ENCODE measurements at places on chromosomes 7 and 10.
A peak's percentile ranks its signal among the peaks of the same experiment; 100 is the strongest.

DNA sequence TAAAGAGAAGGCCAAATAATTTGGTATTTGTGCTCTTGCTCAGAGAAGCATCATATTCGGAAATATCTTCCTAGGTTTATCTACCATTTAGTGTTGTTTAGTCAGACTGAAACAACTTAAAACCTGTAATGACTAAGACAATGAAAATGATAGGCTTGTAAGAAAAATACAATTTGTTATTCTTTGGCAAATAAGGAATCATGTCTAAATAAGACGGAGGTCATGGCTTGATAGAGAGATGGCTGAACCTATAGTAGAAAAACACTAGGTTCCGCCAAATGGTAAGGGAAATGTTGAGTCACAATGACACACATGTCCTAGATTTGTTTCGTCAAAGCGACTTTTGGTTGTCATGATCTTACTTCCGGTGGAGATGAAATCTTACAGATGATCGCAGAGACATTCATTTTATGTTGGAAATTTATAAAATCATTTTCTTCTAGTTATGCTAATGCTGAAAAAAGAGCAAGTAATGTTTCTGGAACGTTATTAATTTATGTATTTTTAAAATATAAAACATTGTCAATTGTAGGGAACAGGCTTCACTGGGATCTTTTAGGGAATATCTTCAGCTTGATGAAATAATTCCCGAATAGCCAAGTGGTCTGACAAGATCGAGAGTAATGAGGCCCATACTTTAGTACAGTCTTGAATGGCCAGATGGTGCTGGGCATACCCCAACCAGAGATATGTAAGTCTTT lies 1.0 kb downstream of the SRGN start:
- no peak for DNase-seq

- DNase-seq: peak; percentile 45
These were observed at the start of gene FBXW4 for GRCh38 chr10:101694674-101695403. FBXW4 (minus strand) TSS chr10:101695170; CDS start chr10:101695105, 65 bp downstream.

GRCh38 chr7:156999958-157000726 lies 10.3 kb downstream of the MNX1 start:
- DNase-seq: peak; percentile 61

- no peak for DNase-seq
These were observed 107.7 kb upstream of the KLF6 start for GRCh38 chr10:3892440-3893425.

DNA sequence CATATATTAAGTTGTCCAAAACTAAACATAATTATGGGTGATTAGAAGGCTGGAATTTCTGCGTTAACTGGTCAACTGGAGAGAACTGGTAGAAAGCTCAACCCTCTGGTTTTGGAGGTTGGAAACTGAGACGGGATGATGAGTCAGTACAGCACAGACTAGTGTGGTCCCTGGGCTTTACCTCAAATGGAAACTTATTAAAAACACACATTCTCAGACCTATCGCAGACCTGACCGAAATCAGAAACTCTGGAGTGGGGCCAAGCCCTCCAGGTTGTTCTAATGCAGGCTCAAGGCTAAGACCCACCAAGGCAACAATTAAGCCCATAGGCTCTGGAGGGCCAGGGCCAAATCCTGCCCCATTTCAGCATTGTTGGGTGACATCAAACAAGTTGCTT lies 136.9 kb downstream of the KCNMA1 start:
- no peak for DNase-seq
